Thoracic aorta (tissue), 2 donors: ENCODE measurements at places on chromosomes 3 and 15.

DNA sequence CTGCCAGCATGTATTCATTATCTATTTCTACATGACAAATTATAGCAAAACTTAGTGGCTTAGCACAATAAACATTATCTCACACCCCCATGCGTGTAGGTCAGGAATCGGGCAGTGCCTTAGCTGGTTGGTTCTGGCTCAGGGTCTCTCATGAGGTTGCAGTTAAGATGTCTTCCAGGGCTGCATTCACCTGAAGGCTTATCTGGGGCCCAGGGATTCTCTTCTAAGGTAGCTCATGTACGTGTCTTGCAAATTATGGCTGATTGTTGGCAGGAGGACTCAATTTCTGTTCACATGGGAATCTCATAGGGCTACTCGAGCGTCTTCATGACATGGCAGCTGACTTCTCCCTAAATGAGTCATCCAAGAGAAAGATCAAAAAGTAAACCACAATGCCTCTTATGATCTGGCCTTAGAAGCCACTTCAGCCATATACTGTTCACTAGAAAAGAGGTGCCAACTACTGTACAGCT, 42.9 kb upstream of the TSC22D2 start:
- DNase-seq: no peak

- DNase-seq: no peak
Measured at GRCh38 chr15:64894395-64895056, 17.2 kb upstream of the ANKDD1A start.

DNA sequence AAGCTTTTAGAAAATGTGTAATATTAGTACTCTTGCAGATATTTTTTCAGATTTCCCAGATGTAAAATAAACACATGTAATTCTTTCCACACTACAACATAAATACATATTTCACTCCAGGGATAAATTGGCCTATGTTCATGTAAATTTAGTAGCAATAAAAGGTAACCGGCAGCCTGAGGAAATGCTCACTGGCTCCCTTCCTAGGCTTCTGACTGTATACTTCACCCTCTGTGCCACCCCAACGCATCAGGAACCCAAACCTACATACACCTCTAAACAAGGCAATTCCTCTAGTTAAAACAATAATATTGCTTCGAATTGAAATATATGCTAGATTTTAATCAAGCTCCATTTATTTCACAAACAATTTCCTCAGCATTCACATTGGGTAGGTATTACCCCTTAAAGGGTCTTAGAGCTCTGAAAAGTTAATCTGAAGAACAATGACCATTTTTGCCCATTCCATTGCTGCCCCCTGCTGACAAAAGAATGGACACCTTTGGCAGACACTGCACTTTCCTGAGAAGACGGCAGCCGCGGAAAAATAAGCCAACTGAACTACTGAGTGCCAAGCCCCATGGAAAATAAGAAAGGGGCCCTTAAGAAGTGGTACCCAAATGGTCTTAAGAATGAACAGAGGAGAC, 212.5 kb downstream of the OSBPL10 start:
- DNase-seq: no peak

- DNase-seq: no peak
Measured at GRCh38 chr3:72418244-72418643, 430.0 kb downstream of the SHQ1 start.

DNA sequence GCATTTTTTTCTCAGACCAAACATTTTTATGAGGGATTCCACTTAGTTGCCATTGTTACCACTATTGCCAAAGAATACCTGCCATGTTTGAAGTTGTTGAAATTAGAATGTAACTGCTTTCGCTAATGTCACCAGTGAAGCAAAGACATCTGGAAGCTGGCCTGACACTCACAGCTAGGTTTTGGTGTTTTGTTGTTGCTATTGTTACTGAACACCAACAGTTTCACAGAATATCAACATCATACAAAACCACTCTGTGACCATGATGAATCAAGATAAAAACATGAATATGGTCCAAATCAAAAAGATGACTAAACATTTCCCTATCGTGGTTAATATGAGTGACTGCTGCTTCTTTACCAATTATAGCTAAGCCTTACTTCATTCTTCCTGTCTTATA, 6.9 kb upstream of the CFAP20DC start:
- DNase-seq: no peak

DNA sequence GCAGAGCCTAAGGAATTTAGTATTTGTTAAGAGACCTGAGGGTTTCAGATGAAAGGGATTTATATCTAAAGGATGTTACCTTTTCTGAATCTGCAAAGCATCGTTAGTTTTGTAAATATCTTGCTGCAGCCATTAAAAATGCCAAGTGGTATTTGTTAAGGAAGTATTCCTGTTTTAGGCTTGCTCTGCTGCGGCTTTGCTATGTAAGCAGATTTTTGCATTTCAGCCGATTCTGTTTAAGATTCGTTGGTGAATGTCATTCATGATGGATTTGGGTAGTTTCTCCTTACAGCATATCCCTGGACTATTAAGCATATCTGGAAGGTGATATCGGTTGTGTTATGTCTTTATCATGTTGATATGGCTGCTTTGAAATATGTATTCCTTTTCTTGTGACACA, 1.0 kb downstream of the USP8 start:
- no peak for DNase-seq

DNA sequence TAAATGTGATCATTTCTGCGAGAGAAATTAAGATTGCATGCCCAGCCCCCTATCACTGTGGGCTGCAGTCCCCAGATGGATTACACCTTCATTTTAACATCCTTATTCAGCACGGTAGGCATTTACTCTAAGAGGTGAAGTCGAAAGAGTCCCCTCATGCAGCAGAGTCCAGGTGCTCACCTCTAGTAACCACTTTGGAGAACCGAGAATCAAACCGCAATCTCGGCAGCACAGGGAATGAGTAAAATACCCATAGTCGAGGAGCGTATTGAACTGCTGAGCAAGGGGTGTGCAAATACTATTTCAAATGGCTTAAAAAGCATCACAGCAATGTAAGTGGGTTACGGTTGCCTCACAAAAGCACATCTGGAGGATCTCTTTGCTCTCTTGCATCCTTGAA, 298.6 kb upstream of the ICE2 start:
- DNase-seq: no peak

DNA sequence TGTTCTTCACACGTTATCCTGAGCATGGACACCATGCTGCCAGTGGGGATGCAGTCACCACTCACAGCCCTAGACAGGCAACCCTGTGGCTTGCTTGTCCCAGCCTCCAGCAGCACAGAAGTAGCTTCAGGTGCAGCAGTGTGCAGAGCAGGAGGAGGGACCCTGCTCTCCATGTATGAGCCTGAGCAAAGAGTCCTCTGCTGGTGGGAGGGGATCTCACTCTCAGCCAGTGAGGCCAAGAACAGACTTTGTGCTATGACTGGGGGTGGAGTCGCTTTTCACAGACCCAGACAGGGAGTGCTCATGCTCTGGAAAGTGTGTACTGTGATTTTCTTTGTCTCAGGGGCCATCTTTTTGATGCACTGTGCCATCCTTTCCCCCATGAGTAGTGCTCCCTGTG, 66.1 kb upstream of the NDN start:
- DNase-seq: no peak

- DNase-seq: no peak
Measured at GRCh38 chr3:85576091-85576690, 617.4 kb downstream of the CADM2 start.

DNA sequence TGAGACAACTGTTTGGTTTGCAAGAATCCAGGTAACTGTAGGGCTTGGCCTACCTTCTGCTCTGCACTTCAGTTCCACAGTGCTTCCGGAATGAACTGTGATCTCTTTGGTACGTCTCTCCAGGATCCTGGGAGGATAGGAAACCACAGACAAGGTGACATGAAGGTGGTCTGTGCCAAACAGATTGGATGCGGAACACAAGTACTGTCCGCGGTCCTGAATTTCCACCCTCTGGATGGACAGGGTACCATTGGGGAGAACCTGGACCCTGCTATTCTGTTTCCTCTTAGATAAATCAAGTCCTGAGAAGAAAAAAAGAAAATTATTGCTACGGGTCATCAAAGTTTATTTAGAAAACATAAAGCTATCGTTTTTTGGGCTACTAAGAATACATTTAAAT, 17.3 kb downstream of the IGSF10 start:
- no peak for DNase-seq

GRCh38 chr3:131328721-131329120, 52.9 kb upstream of the NUDT16 start:
- no peak for DNase-seq

DNA sequence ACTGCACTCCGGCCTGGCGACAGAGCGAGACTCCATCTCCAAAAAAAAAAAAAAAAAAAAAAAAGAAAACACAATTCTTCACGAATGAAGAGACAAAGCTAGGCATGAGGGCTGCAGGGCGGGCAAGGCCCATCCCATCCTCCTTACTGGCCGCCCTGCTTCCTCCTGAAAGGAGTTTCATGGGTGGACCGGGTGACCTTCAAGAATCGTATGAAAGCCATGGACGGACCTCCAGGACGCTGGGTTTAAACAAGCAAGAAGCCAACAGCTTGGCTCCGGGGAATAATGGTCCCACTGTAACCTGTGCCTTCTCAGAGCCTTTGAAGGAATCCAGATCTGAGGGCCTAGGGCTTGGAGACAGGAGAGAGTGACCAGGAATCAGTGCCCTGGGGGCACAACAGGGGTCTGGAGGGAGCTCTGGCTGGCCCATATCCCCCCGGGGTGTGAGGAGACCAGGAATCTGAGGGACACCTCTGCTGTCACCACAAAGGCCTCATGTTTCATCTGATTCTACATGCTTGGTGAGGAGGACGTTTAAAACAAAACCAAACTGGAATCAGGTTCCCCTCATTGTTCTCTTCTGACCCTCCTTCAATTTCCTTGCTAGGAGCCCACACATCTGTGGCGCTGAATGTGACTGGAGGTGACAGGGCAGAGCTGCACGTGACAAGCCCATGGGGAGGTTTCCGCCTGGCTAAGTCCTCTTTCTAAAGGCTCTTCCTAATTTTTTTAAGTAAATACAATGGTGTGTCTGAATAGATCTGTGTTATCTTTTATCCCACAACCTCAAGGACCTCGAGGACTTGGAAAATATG, 46.1 kb downstream of the WHAMM start:
- DNase-seq: no peak

DNA sequence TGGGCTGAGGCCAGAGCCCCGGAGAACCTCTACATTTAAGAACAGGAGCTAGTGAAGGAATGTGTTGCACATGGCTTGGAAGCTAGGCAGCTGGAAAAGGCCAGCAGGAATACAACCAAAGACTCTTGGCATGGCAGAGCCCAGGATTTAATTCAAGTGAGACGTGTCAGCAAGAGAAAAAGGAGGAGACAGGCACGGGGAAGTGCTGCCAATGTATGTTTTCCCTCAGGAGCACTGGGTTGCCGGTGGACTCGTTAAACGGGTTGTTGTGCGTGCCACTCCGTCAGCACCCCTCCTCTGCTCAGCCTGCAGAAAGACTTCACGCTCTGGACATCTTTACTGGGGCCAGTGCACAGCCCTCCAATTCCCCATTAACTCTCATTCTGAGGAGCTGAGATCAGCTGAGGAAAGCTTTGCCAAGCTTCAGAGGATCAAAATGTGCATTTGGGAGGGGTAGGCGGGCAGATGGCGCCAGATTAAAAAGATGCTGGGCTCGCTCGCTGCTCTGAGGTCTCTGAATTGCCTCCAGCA, 103.7 kb downstream of the PDZRN3 start:
- no peak for DNase-seq

DNA sequence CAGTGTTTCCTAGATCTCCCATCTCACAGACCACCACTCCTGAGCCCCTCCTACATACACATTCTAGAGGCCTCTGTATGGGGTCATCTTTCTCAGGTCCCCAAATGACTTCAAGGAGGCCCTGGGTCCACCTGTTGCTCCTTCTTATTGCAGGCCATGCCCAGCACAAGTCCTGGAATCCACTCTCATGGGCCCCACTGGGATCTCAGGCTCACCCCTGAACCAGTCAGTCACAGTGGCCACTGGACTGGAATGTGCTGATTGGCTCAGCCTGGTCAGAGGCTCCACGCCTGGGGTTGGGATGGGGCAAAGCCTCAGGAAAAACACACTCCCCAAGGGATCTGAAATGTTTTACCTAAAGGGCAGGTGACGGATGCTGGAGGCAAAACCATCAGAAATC, 55.7 kb downstream of the SPSB4 start:
- DNase-seq: no peak

DNA sequence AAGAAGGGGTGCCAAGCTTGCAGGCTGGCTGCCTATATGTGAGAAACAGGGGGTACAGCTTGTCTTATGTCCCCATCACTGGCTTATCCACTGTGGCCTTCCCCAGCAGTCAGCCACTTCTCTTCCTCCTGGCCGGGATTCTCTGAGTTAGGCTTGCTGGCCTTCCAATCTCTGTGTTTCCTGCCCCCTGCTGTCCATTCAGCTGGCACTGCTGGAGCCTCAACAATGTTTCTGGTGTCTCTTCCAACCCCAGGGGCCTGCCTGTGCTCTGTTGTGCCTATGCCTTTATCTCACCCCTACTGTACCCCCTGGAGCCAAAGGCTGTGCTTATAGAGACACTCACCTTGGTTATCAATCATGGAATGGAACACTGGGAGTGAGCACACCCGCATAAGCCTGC, 36.5 kb downstream of the ANAPC13 start:
- no peak for DNase-seq

DNA sequence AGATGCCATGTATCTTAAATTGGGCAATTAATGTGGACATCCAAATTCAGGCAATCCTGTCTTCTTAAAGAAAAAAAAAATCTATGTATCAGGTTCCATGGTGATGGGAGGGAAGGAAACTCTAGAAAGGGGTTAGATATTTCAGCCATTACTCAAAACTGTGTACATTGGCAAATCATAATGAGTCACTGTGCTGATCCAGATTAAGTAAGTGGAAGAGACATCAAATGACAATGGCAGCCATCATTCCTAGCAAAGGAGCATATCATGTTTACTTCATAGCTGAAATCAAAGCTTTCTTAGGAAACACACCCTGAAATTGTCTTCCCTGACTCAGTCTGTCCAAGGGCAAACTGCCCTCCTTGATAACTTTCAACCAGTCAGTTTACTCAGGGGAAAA, 713.3 kb upstream of the GBE1 start:
- no peak for DNase-seq

DNA sequence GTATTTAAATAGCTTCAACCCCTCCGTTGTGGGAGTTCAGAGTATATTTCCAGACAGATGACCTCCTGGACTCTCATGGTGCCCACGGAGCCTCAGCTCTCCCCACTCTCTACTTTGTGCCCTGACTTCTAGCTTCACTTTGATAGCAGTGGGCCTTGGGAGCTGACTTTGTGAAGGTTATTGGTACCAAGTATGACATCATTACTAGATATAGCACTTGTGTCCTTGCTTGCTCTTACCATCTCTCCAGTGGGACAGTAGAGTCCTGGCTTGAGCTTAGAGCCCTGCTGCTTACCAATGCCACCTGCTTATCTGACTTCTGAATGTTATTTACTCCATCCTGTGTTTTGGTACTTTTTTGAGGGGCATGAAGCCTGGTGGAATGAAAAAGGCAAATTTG, 53.4 kb downstream of the PPM1L start:
- no peak for DNase-seq
